ENCODE measurements at places on chromosomes 6 and 20. TPM values are rescaled to one million over a fixed set of nuclear protein-coding genes. Genes with fewer than 3 reads are reported as not detected.

The MLN gene
- polyA plus RNA-seq: not detected

The DEF6 gene
- 8.6 TPM for polyA plus RNA-seq

The SYTL3 gene
- 3.9 TPM for polyA plus RNA-seq

The METTL24 gene
- polyA plus RNA-seq: 2.9 TPM

The GTSF1L gene
- not detected for polyA plus RNA-seq

The CCN6 gene
- not detected for polyA plus RNA-seq

The RAET1L gene
- polyA plus RNA-seq: 0.06 TPM

The CALHM4 gene
- not detected for polyA plus RNA-seq

The SERAC1 gene
- polyA plus RNA-seq: 3.6 TPM

The TP53INP2 gene
- 4.0 TPM for polyA plus RNA-seq

The SCRT2 gene
- polyA plus RNA-seq: not detected

The BLOC1S5 gene
- polyA plus RNA-seq: 10.3 TPM

The SRPK1 gene
- 11.4 TPM for polyA plus RNA-seq

The OPRL1 gene
- polyA plus RNA-seq: 1.2 TPM

The APCDD1L gene
- 0.39 TPM for polyA plus RNA-seq

The PRRT1 gene
- polyA plus RNA-seq: 5.6 TPM

The ZSCAN23 gene
- polyA plus RNA-seq: not detected

The CARMIL1 gene
- 3.0 TPM for polyA plus RNA-seq

The COL9A1 gene
- not detected for polyA plus RNA-seq

Measured in adipose tissue (tissue), 3 donors.